H54 (cell line): ENCODE measurements at places on chromosomes 2 and 18.
A peak's percentile ranks its signal among the peaks of the same experiment; 100 is the strongest.

- no peak for DNase-seq
Measured at GRCh38 chr2:41431756-41432155, 616.1 kb upstream of the PKDCC start.

DNA sequence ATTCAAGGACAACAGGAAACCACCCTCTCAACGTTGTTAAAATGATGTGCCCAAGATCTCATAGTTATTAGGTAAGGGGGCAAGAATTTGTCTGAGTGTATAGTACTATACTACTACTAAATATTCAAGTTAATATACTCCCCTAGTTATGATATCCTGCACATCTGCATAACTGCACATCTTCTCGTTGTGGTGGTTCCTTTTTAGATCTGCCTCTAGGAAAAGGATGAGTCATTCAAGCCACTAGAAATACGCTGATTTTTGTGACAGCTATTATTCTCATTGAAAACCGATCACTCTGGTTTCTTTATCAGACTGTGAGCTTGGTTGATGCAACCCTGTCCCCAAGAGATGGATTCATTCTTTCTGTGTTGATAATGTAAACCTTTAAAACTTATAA, 1067.0 kb upstream of the FANCL start:
- no peak for DNase-seq

GRCh38 chr2:54726940-54727339, 3.5 kb downstream of the EML6 start:
- no peak for DNase-seq

DNA sequence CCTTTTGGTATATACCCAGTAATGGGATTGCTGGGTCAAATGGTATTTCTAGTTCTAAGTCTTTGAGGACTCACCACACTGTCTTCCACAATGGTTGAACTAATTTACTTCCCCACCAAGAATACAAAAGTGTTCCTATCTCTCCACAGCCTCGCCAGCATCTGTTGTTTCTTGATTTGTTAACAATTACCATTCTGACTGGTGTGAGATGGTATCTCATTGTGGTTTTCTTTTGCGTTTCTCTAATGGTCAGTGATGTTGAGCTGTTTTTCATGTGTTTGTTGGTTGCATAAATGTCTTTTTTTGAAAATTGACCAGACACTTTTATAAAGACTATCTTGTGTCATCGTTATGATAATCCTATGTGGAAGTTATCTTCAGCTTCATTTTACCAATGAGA, 16.0 kb upstream of the ATP8B1 start:
- DNase-seq, result no peak

DNA sequence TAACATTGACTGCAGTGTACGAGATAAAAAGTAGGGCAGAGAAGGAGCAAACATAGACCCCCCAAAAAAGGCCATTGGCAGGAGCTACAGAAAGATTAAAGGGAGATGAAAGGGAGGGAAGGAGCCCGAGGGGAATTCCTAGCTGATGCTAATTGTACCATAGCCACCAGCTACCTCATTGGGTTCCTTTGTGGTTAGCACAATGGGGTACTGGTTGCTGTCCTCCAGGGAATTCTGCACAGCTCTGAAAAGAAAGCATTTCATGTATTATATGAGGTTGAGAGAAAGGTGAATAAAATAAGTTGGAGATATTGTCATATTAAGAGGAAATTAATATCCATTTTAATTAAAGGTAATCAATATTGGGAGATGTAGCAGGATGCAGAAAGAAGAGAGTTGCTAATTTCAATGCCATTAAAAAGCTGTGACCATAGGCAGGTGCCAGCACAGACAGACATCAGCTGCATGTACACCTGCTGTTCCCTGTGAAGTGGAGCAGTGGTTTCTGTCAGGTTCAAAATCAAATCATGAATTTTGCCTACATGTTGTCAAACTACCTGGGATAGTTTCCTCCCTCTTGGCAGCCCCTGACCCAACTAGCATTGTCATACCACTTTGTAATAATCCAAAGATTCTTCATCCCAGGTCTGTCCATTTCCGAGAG, 185.4 kb upstream of the DLGAP1 start:
- no peak for DNase-seq

DNA sequence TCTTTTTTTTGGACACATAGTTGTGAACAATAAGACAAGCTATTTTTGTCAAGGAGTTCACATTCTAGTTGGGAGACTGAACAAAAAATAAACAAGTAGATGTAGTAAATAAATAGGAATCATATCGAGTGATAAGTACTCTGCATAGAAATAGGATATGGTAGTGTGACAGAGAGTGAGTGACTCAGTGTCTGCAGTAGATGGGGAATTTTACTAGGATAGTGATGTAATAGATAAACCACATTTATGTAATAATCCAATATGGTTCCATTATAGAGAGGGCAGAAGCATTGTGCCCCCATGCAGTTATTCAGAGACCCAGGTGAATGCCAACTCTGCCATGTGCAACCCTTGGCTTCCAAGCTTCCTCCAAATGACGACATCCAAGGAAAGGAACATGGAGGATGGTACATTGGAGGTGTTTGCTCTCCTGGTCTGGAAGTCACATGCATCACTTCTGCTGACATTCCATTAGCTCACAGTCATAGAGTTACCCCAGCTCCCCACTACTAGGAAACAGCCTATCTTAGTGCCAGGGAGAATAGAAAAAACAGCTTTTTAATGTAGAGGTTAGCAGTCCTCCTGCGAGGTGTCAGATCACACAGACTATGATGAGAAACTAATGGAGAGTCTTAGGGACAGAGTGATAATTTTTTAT, 595.4 kb downstream of the NYAP2 start:
- no peak for DNase-seq

GRCh38 chr2:197442857-197443256, 8.0 kb upstream of the SF3B1 start:
- DNase-seq, result no peak

- peak; percentile 25 for DNase-seq
Measured at GRCh38 chr2:110853516-110853915, 121.1 kb downstream of the ACOXL start.

DNA sequence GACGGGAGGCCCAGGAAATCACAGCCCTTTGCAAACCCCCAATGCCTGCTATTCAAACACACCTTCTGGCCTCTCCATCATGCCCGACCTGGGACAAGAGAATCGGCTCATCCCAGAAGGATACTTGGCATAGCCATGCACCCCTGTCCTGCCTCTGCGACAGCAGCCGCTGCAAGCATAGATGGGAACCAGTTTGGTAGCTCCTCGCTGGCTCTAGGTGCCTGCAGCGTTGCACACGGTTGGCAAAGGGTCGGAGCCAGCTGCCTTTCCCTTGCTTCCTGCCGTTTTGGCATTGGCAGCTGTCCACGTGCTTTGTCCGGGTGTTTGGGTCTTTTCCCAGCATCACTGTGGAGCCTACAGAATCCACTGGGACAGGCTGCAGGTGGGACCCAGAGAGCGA, 76.9 kb downstream of the TWIST2 start:
- DNase-seq, result no peak

- DNase-seq, result no peak
Measured at GRCh38 chr2:122366427-122366826, 611.0 kb downstream of the TSN start.

DNA sequence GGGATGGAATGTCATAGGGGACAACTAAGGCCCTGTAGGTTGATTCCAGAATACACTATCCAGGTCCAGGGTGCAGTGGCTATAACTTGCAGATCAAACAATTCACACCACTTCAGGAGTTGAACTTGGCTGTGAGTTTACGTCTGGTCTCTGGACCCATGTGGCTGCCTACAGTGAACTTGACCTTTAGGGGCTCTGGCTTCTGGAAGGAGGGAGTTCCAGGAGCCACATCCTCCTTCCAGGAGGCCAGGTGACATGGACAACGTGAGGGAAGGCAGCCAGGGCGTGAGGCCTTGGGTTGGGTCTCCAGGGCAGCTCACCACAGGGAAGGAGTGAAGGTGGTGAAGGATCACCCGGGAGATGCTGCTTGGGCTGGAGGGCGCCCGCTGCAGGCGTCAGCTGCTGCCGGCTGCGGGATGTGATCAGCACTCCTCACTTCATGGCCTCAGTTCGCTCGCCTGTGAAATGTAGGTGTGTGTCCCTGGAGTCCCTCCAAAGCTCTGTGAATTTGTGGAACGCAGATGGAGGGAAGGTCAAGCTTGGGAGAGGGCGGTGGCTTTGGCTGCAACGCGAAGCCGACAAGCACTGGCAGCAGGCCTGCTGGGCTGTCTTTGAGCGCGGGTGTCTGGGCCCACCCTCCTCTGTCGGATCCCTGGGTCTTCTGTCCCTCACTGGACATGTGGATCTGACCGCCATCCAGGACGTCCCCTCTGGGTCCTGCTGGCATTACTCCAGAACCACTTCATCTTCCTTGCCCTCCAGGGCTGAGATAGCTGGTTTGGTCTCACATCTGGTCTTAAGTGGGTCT, 146.5 kb downstream of the GLI2 start:
- DNase-seq, result no peak

DNA sequence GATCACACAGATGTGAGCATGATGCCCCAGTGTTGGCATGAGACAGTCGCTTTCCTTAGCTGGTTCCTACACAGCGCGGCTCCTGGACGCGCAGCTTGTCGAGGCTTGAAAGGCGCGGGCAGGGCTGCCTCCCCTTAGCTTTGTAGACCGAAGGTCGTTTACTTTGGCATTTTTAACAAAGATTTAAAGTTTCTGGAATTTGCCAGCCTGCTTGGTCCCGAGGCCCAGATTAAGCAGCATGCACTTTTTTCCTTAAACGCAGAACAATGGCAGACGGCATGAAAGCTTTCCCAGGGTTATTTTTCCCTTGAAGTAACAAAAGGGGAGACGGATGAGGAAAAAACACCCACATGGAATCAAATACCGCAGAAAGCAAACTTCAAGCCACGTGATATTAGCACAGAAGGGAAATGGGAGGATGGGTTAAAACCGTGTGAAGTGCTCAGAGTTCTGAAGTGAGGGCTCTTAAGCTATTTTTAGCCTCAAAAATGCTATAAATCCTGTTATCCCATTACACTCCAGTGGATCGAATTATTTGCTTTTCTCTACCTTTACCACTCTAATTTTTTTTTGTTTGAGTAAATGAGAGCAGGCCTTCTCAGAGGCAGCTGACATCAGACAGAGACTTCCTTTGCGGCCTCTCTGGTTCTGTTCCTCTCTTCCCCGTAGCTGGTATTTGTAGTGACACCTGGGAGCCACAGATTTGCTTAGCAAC, 55.7 kb downstream of the NPAS2 start:
- DNase-seq, result no peak

DNA sequence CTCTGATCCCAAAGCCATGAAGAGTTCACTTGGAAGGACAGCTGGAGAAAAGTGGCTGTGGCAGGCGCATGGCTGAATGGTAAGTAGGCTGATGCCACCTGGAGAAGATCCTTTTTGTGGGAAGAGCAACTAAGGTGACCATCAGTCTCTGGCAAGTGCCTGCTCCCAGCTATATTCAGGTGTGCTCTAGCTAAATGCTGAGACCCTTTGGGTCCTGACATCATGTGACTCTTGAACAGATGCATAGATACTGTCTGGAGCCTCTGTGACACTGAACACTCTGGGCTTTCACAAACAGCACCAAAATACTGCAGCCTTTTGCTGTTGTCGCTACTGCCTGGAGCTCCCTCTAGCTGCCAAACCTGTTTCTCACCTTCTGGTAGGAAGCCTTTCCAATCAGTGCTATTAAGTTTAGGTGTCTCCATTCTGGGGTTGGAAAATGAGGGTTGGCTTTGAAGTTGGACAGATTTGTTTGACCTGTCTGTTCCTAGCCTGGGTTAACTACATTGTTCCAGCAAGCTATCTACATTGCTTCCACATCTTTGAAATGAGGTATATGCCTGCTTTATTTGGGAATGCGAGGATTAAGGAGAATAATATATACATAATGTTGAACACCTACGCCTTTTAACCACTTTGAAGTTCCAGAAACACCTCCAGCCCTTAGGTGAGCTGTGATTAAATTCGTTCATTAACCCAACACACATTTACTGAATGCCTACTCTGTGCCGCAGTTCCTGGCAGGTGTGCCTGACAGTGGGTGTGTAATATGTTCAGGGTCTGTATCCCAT, 3.1 kb downstream of the EGR4 start:
- DNase-seq, result peak; percentile 77

- no peak for DNase-seq
Measured at GRCh38 chr2:108555572-108555971, 21.3 kb downstream of the LIMS1 start.

DNA sequence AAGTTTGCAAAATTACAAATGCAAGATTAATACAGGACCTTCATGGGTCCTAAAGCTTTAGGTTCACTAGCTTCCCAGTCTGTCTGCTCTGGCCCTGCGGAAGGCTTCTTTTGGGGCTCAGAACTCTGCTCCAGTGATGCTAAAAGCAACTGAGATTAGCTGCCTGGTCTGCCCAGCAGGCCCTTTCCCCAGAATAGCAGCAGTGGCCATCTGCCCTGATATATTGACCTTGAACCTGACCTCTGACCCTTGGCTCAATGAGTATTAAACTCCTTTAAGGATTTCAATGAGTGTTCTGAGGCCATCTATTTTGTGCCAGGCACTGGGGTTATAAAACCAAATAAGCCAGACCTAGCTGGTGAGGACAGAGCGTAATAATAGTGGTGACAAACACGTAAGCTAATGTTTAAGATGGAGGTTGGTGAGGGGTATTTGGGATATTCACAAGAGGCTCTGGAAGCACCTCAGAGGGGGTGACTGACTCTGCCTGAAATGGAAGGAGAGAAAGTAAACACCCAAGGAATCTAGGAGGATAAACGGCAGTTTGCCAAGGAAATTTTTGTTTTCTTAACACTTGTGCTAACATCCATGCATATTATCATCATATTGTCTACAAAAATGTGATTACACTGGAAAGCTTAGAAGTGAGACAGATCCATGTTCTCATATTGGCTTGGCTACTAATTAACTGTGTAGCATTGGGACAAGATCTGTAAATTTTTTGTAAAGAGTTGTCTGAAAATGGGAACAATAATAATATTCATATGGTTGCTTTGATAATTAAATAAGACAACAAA, 50.4 kb upstream of the LCLAT1 start:
- no peak for DNase-seq

DNA sequence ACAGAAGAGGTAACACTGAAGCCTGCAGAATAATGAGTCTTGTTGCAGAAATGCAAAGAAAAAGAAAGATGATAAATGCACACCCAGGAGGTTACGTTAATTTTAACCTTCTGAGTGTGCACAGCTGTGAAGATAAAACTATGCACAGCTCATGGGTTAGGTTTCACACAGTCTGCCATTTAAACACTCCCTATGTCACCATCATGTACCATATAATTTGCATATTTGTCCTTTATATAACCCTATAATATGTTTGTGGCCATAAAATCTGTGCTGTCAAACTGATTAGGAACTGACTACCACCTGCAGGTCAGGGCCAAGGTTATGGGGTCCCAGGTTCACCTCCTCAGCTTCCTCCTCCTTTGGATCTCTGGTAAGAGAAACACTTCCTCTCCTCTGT, 205.5 kb downstream of the RPIA start:
- no peak for DNase-seq

DNA sequence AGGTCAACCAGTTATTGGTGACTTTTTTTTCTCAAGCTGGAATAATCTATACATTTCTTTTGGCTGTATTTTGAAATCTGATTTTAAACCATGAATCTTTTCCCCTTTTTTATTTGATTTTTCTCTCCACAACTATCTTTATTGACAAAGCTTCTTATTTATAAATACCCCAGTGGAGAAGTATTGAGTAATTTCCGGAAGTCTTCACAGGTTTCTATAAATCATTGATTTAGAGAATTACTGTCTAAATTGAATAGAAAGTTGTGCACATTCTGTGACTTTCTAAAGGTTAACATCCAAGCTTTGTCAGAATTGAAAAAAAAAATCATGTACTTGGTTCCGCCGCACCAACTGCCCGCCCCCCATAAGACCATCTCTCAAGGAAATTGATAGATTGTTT, 39.8 kb downstream of the XRCC5 start:
- DNase-seq, result no peak
